ENCODE measurements at places on chromosomes 1 and 21.

GRCh38 chr1:105210747-105211146 lies 1461.0 kb downstream of the AMY1C start:
- DNase-seq: no peak

- DNase-seq: no peak
Measured at GRCh38 chr1:28032281-28032680, 56.1 kb downstream of the EYA3 start.

DNA sequence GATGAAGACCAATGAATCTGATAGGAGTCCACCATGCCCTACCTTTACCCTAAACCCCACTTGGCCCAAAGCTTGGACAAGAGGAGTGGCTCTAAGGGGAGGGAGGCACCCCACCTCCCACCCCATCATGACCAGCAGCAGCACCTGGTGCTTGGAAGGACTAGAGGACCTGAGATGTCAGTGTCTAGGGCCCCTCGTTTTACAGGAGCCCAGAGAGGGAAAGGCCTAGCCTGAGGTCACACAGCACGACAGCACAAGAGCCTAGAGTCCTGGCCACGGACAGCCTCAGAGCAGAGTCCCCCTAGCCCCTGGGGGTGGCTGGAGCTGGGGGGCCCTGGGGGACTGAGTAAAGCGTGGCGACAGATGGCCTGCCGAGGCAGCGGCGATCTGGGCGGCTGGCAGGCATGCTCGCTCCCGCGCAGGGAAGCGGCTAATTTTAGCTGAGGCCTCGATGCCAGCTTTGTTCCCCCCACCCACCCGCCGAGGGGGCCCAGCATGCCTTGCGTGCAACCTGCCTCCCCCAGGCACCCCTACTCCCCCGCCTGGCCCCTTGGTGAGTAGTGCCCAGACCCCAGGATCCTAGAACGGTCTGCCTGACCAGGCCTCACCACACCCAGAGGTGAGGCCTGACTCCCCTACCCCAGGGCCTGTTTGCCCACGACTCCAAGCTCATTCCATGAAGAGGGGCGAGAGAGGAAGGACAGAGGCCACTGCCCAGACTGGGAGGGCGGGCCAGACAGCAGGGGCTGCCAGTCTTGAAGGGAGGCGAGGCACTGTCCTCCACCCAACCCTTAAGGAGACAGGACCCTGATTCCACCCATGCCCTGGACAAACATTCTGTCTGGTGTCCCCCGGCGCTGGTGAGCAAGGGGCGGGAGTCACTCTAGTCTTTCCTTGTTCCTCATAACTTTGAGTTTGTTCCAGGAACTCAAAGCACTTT lies 39.0 kb downstream of the AHDC1 start:
- DNase-seq: no peak

DNA sequence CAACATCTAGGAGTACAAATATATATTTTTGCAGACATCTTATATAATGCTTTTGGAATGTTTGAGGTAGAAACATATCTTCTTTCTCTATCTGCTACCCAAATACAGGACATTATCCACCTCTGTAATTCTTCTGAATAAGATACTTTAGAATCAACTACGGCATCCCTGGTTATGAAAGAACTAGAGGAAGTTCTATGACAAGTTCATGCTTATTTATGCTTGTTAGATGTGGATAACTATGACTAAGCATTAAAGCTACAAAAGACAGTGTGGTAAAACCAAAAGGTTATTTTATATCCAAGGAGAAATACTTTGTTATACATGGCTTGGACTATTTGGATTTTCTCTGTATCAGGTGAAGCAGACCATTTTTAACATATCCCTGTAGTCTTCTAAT lies 894.0 kb downstream of the KCNT2 start:
- no peak for DNase-seq

- no peak for DNase-seq
Measured at GRCh38 chr1:8423269-8423691, 105.4 kb downstream of the SLC45A1 start.

DNA sequence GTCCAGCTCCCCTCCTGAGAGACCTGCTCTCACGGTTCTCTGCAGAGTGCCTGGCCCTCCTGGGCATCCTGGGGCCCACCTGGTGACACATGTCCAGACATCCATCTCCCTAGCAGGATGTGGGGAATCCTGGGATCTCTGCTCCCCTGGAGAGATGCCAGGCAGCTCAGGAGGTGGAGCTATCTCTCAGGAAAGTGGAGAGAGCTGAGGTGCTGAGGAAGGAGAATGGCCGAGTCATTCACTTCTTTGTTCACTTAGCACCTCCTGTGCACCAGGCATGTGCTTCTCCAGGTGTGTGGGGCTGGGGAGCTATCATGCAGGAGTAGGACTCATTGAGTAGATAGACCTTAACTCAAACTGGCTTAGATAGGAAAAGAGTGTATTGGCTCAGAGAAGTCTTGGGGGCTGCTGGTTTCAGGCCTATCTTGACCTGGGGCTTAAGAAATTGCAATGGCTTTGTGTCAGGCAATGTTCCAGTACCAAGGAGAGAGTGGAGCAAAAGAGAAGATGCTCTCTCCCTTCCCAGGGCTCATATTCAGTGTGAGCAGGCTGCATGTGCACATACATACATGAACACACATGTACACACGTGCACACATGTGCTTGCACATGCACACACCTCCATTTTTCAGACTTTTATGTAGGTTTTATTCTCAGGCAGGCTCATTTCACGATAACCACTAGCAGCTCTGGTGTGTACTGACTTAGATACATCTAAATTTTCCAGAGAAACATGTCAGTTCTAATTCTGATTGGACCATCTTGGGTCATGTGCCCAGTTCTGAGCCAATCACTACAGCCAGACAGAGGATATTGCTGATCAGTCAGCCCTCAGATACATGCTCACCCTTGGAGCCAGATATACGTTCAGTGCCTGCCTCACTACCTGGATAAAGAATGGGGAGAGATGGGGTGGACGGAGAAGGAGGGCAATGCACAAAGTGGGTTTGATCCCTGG lies 437.6 kb downstream of the PTPRU start:
- DNase-seq: no peak

- no peak for DNase-seq
Measured at GRCh38 chr1:82837766-82838465, 1037.2 kb downstream of the ADGRL2 start.

DNA sequence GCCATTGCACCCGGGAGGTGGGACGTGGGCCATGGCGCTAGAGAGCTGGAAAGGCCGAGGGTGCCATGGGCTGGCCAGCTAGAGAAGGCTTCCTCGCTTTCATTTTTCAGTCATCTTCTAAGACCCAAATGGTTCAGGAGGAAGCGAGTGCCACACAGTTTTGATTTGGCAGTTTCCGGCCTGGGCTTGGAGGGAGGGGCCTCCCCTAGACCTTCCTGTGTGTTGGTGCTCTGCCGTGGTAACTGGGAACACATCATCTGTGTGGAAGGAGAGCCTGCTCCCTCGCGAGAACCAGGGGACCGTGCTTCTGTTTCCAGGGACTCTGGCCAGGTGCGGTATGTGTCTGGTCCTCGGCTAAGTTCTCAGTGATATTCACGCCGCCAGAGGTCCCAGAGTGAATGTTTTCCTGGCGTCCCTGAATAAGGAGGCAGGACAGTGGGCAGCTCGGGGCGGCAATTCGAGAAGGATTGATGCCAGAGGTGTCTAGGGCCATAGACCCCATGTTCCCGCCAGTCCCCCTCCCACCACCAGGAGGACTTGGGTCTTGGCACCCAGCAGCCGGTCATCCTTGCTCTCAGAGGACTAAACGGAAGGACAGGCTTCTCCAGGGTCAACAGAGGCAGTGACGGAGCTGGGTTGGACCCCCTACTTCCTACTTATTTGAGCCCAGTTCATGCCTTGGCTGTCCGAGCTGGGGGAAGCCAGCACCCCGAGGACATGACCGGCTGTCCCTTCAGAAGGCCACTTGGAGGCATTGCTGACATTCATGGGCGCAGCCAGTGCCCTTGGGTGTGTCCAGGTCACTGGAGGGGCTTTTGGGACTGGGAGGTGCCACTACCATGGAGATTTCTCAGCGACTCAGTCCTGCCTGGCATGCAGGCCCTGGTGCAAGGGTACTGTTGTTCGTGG lies 2.7 kb upstream of the NPHP4 start:
- no peak for DNase-seq

- DNase-seq: no peak
Measured at GRCh38 chr1:53470155-53470554, 11.0 kb downstream of the DMRTB1 start.

- DNase-seq: no peak
Measured at GRCh38 chr1:33269621-33270020, 13.3 kb downstream of the ZNF362 start.

GRCh38 chr1:119929643-119930315 lies 33.5 kb upstream of the ADAM30 start:
- no peak for DNase-seq

GRCh38 chr1:118827636-118828035 lies 160.5 kb downstream of the TBX15 start:
- DNase-seq: no peak

Data from stimulated activated CD8-positive, alpha-beta memory T cell treated with anti-CD3 and anti-CD28 coated beads, Interleukin-15, amount 100 ng/mL, for 48 hours (primary cell).